ENCODE measurements at places on chromosomes 1 and 21. TPM values are rescaled to one million over a fixed set of nuclear protein-coding genes. Genes with fewer than 3 reads are reported as not detected.

Gene TRIM67
- total RNA-seq = 1.6 TPM

Gene RSPO1
- total RNA-seq = 0.50 TPM

Gene LRRC38
- total RNA-seq = not detected

Gene GPR37L1
- 0.05 TPM for total RNA-seq

Gene UTP25
- 6.8 TPM for total RNA-seq

Gene DSTYK
- 17.0 TPM for total RNA-seq

Gene B3GALT2
- 0.84 TPM for total RNA-seq

GRCh38 chr1:159922511-159923202, 2.6 kb downstream of the TAGLN2 start:
- no peak for DNase-seq

GRCh38 chr21:35342440-35342839, 293.3 kb upstream of the RUNX1 start:
- no peak for DNase-seq

GRCh38 chr1:81305997-81306452, 494.7 kb upstream of the ADGRL2 start:
- DNase-seq = peak; percentile 29

DNA sequence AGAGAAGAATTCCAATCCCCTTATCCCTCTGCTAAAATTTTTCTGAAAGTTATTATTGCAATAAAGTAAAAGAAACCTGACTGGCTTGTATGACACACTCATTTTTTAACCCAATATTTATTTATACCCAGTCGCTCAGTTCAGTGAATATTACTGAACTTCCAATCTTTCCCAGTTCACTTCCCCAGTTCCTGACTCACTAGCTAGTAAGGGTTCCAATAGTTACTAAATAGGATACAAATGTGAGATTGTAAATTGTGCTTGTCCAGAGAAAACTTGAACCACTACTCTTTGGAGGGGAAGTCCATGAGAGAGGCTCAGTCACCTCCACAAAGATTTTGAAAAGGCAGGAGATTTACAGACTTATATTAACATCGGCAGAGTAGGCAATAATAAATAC, 31.4 kb downstream of the PRDX6 start:
- no peak for DNase-seq

- no peak for DNase-seq
These were observed 98.2 kb upstream of the ARTN start for GRCh38 chr1:43835082-43836021.

DNA sequence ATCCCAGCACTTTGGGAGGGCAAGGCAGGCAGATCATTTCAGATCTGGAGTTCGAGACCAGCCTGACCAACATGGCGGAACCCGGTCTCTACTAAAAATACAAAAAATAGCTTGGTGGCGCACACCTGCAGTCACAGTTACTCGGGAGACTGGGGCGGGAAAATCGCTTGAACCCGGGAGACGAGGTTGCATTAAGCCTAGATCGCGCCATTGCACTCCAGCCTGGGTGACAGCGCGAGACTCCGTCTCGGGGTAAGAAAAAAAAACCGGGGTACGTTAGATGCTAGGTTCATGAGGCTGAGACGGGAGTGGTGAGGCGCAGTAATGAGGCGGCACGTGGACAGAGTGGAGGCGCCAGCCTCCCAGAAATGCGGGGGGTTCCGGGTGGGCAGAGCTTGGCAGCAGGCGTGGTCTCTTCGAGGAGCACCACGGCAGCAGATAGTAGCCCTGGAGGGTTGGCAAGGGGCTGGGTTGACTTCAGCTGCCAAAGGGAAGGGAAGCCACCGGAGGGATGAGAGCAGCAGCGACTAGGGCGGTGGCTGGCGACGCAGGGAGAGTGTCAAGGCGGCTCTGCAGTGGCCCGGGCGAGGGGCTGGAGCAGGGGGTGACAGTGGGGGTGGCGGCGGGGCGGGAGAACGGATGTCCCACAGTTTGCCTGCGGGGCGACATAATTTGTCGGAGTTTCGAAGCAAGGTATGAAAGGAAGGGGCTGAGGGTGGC, 832 bp downstream of the MRPL20 start:
- DNase-seq = no peak

GRCh38 chr1:85626818-85627217, 46.3 kb downstream of the CCN1 start:
- no peak for DNase-seq

GRCh38 chr21:45510466-45510955, 31.7 kb downstream of the SLC19A1 start:
- no peak for DNase-seq

GRCh38 chr1:184892116-184892515, 82.2 kb downstream of the NIBAN1 start:
- no peak for DNase-seq

DNA sequence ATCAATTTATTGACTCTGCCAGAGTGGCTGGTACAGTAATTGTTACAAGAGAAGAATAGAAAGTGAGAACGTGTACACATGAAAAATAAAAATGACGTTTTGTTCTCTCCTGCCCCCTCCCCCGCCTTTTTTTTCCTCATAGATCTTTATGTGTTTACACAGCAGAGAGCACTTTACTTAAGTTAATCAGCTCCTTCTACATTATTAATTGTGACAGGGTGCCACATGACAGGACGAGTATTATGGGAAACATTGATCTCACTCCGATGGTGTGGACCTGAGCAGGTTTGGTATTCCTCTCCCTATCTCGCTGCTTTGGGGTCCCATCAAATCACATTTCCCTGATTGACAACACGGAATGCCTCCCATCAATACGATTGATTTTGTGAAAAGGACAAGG, 285.7 kb downstream of the TM2D1 start:
- DNase-seq = no peak

DNA sequence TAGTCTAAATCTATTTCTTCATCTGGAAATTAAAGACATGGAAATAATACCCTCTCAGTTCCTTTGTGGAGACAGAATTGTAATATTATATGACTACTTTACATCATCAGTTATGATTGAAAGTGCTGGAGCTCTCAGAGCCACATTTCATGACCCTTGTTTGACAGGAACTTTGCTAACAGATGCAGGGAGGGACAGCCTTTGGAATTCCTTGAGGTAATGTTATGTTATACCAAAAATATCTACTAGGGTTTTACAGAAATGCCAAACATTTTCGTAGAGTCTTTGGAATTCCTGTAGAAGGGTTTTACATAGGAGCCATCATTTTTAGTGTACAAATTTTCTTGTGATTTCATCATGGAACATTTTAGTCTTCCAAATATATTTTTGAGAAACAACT, 57.4 kb upstream of the ADAMTS5 start:
- DNase-seq = no peak

GRCh38 chr1:169113613-169114119, 7.2 kb downstream of the ATP1B1 start:
- no peak for DNase-seq

DNA sequence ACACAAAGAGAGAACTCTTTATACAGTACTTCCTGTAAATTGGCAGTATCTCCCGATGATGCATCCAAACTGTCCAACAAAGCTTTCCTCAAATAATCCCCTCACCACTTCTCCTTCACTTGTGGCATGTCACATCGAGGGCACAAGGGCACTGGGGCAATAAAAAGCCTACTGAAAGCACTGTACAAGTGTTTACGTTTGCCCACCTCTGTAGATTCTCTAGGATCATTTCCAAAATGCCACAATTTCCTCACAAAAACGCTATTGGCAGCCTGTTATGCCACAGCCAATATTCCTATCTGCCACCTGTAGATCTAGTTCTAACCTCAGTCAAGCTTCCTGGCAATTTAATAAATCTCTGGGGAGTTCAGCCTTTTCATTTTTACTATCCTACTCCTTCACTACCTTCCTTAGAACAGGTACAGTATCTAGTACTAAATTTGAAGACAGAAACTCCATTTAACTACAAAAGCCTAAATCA, 39.9 kb downstream of the HNRNPR start:
- no peak for DNase-seq

DNA sequence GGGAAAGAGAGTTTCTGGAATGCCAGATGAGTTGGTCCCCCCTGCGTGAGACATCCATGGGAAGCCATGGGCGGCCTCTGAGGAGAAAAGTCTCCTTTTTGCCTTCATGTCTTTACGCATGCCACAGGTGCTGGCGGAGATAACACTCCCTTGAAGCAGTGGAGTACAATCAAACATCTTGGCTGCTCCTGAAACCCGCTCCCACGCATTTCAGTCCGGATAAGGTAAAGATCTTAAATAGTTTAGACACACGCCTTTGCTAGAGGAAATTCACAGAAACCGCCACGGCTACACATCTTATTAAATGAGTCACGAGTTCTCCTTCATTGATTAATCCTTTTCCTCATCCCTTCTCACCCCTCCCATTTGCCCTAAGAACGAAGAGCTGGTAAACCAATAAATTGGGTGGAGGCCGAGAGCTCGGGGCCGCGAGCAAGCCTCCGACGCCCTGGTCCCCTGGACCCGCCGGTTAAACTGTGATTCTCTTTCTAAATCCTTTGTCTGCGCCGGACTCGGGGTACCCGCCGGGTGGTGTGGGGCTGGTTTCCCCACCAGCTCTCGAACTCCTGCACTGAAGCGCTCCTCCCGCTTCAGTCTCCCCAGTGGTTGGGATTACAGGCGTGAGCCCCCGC, 6.6 kb upstream of the ZNF669 start:
- no peak for DNase-seq

GRCh38 chr1:193479187-193479586, 292.8 kb upstream of the B3GALT2 start:
- no peak for DNase-seq

- no peak for DNase-seq
These were observed 54.3 kb upstream of the SH3GLB1 start for GRCh38 chr1:86650065-86650464.

GRCh38 chr1:172373864-172374263, 46.6 kb upstream of the C1orf105 start:
- DNase-seq = no peak

DNA sequence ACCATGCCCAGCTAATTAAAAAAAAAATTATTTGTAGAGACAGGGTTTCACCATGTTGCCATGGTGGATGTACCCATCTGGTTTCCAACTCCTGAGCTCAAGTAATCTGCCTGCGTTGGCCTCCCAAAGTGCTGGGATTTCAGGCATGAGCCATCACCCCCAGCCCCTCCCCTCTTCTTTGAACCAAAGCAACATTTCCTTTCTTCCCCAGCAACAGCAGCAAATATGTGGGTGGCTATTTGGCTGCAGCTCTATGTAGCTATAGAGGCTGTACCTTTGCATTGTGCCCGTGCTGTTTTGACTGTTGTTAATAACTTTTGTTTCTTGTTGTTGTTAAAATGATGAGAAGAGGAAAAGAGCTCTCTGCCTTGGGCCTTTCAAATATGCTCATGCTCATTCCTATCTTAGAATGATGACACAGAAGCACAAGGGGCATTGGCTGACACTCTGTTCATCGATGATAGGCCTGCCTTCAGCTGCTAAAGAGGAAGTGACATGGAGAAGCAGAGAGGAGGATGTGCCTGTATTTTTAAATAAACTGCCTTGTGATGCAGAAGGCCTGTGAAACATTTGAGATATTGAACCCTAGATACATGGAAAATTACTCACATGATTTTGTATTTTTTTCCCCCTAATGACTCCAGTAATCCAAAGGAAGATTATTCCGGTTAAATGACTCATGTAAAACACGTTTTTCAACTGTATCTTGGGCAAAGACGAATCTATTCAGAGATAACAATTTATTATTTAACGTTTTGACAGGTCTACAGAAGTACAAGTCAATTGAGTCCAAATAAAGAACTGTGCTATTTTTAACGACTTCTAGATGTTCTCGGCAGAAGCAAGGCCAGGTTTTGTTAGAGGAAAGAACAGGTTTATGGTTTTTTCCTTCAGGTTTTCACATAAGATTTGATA, 20.5 kb upstream of the XPR1 start:
- DNase-seq = no peak

GRCh38 chr1:179082999-179083335, 1.1 kb downstream of the TOR3A start:
- no peak for DNase-seq

GRCh38 chr1:96238426-96238825, 483.2 kb upstream of the PTBP2 start:
- DNase-seq = no peak

DNA sequence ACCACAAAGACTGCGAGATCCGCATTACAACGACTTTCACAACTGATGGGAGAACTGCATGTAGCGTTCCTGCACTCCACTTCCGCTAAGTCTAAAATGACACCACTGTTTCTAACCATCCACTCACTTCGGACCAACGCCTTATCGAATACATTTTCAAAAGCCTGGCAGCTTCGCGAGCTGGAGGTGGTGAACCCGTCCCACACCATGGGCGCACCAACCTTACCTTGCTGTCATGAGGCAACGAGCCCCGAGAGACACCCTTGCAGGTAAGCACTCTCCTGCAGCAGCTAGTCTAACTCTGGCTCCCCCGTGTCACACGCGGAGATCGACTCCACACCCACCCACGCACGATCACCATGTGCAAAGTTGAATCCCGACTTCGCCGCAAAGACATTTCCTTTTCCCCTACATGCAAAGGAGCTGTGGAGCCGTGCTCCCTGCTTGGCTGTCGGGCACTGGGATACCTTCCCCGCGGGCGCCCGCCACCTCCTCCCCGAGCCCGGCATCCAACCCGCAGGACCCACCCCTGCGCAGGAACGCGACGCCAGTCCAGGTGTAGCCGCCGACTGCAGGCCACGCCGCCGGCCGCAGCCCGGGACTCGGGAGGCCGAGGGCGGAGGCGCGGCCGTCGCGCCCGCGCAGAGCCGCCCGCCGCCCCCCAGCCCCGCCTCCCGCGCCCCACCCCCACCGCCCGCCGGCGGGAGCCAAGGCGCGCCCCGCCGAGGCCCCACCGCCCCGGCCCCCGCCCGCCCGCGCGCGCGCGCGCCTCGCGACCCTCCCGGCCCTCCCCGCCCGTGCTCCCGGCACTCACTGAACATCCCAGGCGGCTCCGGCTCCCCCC, 629 bp downstream of the TAF5L start:
- peak; percentile 29 for DNase-seq

DNA sequence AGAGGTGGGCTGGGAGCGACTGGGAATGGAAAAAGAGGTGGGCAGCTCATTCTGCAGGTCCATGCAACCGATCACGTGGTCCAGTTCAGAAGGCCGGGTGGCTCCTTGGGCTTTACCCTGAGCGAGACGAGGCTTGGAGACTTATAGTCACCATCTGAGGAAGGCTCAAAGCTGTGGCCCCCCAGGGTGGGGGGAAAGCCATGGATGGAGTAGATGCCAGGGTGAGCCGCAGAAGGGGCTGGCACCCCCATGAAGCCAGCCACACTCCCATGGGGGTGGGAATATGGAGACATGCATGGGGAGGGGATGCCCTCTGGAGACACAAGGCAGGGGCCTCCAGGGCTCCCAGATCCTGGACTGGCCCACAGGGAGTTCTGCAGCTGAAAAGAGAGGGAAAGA, 9.8 kb downstream of the ALX3 start:
- DNase-seq = no peak

DNA sequence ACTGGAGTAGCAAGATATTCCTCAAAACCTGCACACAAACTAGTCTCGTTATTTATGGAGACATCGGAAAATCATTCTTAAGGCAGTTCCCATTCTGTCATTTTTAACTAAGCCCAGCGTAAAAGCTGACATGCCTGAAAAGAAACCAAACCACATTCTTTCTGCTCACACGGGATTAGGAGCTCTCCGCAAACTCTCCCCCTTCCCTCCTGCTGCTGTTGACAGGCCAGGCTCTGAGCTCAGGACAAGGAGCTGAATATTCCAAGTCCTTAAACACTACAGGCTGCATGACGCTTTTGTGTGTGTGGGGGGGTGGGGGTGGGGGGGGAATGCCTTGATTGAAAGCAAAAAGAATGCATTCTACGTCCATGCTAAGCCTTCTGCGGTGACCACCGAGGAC, 5.2 kb downstream of the OLIG1 start:
- DNase-seq = no peak

All from neural crest cell (in vitro differentiated cells).